ENCODE measurements at places on chromosomes 11 and 22. TPM values are rescaled to one million over a fixed set of nuclear protein-coding genes. Genes with fewer than 3 reads are reported as not detected.

DNA sequence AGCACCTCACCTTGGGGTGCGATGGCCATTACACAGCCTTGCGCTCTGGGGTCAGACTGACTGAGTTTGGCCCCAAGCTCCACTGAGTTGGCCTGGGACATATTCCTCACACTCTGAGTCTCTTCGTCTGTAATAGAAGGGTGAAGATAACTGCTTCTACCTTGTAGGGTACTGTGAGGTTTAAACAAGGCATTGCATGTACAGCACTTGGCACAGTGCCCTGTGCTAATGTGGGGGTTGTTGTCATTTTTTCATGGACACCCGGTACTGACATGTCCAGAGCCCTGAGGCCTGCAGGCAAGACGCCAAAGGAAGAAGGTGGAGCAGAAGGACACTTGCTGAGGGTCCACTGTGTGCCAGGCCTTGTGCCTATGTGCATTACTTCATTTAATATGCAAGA, 50.7 kb downstream of the OTOG start:
- peak; percentile 1 for DNase-seq
- no peak overlapping the region for H3K4me3 ChIP-seq
- no peak overlapping the region for H3K27ac ChIP-seq
- no peaks in the 10 kb centered on the region for H3K4me1 ChIP-seq
- no peaks in the 10 kb centered on the region for H3K27me3 ChIP-seq

DNA sequence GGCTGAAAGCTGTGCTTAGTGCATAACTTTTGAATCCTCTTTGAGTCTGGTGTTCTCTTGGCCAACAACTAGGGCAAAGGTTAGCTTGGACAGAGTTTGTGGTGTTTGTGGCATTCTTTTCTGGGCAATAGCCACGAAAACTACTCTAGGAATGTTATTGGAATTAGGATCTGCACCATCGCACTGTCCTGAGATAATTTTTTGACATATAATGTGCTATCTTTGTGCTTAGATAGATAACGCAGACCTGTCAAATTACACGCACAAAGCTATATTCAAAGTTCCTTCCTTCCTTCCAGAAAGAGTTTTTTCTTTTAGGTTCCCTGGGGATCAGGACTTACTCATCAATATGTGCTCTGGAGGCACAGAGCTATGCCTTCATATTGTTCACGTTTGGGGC, 166.8 kb upstream of the MTMR2 start:
- H3K4me3 ChIP-seq, result no peak overlapping the region
- peaks cover 18% of the 10 kb centered on the region for H3K4me1 ChIP-seq
- no peak for DNase-seq
- no peaks in the 10 kb centered on the region for H3K36me3 ChIP-seq

- no peaks in the 10 kb centered on the region for H3K36me3 ChIP-seq
- H3K27me3 ChIP-seq, result no peaks in the 10 kb centered on the region
- no peak for DNase-seq
- H3K4me1 ChIP-seq, result peaks cover 30% of the 10 kb centered on the region
- no peak overlapping the region for H3K4me3 ChIP-seq
These were observed 27.7 kb downstream of the RTN4R start for GRCh38 chr22:20240447-20240764.

DNA sequence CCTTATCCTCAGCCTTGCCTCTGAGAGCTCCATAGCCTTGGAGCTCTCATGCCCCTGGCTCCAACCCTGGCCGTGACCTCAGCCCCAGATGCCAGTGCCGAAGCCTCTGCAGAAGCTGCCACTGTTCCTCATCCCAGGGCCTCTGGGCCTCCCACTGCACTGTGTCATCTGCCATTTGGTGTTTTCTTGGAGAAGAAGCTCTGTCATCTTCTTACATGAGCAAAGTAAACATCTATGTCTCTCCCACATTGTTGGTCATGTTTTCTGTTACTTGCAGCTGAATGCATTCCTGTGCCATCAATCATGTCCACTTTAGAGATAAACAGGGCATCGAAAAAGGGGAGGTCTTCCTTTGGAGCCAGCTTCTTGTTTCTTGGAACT, 45.0 kb upstream of the FTH1 start:
- no peaks in the 10 kb centered on the region for H3K36me3 ChIP-seq
- H3K27me3 ChIP-seq, result no peaks in the 10 kb centered on the region
- no peaks in the 10 kb centered on the region for H3K4me1 ChIP-seq
- H3K4me3 ChIP-seq, result no peak overlapping the region

DNA sequence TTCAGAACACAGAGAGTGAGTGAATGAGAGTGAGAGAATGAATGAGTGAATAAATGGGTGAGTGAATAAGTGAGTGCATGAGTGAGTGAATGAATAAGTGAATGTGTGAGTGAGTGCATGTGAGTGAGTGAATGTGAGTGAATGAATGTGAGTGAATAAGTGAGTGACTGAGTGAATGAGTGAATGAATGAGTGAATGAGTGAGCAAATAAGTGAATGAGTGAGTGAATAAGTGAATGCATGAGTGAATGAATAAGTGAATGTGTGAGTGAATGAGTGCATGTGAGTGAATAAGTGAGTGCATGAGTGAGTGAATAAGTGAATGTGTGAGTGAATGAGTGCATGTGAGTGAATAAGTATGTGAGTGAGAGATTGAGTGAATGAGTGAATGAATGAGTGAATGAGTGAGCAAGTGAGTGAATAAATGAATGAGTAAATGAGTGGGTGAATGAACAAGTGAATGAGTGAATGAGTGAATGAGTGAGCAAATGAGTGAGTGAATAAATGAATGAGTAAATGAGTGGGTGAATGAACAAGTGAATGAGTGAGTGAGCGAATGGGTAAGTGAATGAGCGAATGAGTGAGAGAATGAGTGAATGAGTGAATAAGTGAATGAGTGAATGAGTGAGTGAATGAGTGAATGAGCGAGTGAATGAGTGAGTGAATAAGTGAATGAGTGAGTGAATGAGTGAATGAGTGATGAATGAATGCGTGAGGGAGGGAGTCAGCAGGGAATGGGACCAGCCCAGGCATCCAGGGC, 21.3 kb upstream of the MUC5B start:
- no peak overlapping the region for H3K4me3 ChIP-seq
- H3K27me3 ChIP-seq, result peaks cover 25% of the 10 kb centered on the region
- no peak for DNase-seq

MUS81 gene
- total RNA-seq, result 40.5 TPM

OR4C11 gene
- not detected for total RNA-seq
